Non-pigmented ciliary epithelial cell (primary cell): ENCODE measurements at places on chromosomes 4 and X.

GRCh38 chrX:135985157-135985972, at the start of gene SLC9A6:
SLC9A6 (plus strand) TSS chrX:135985435; CDS start chrX:135985659, 224 bp downstream.
- DNase-seq: no peak

GRCh38 chr4:150167054-150167453, 88.8 kb downstream of the DCLK2 start:
- DNase-seq: no peak

- DNase-seq: no peak
These were observed 756 bp downstream of the PABPC5 start for GRCh38 chrX:91435395-91435794.

- DNase-seq: no peak
These were observed 68.9 kb upstream of the NRK start for GRCh38 chrX:105753411-105753810.

DNA sequence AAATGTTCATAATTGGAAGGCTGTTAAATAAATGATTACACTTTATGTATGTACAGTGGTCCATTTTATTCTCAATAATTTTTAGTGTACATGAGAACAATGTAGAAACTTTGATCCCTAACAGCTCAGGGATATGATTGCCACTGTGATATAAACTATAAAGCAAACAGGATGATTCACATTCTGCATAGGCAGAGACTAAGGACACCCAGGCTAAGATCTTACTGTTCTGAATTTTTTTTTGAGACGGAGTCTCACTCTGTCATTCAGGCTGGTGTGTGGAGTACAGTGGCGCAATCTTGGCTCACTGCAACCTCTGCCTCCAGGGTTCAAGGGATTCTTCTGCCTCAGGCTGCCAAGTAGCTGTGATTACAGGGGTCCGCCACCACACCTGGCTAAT, 186.6 kb downstream of the PDGFC start:
- DNase-seq: no peak

- no peak for DNase-seq
These were observed 6.8 kb downstream of the PPARGC1A start for GRCh38 chr4:23882976-23883531.

- DNase-seq: no peak
These were observed 250.9 kb downstream of the TENM3 start for GRCh38 chr4:182494103-182494502.

GRCh38 chrX:153456161-153456560, 10.3 kb upstream of the TREX2 start:
- DNase-seq: no peak

DNA sequence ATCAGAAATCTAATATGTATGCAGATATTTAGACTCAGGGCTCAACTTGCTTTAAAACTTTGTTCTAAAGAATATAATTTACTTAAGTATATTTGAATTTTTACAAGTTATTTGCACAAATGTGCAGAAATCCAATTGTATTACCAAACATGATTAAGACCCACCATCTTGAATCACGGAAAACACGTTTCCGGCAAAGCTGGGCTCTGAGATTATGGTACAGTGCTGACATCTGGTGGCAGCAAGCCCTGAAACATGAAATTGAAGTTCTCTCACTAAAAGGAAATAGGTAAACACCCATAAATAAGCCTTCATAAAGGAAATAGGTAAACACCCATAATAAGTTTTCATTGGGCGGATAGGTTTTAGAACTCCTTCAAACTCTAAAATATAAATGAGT, 98.3 kb upstream of the MAOA start:
- DNase-seq: no peak

DNA sequence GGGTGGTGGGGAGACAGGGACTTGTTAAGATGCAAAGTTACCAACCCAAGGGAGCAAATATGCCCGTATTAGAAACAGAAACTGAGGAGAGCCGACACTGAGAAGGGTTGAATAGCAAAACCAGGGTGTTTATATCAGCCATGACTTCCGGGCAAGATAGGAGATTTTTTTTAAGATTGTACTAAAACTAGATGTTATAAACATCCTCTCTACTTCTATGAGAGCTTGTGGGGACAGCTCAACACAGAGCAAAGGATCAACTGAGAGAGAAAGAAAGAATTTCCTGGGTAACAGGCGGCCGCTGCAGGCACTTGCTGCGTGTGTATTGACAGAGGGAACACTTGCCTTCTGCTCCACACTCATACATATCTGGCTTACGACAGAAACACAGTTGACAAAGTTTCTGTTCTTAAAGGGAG, 49.1 kb upstream of the FBXW7 start:
- DNase-seq: no peak

- no peak for DNase-seq
These were observed 36.0 kb downstream of the LHFPL1 start for GRCh38 chrX:112643721-112644120.

DNA sequence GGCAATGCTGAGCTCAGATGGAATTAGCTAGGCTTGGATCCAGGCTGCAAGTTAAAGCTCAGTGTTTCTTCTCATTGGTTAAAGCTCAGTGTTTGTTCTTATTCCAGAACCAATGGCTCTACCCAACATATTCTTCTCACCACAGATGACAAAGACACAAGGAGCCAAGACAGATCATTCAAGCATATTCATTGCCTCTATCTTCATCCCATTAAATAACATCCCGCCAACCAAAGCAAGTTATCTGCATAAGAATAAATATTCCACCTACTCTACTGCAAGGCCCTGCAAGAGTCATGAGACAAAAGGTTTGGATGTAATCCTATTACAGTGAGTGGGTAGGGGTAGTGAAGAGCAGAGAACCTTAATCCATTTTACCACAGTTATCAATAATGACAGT, 766.5 kb downstream of the C4orf33 start:
- no peak for DNase-seq

DNA sequence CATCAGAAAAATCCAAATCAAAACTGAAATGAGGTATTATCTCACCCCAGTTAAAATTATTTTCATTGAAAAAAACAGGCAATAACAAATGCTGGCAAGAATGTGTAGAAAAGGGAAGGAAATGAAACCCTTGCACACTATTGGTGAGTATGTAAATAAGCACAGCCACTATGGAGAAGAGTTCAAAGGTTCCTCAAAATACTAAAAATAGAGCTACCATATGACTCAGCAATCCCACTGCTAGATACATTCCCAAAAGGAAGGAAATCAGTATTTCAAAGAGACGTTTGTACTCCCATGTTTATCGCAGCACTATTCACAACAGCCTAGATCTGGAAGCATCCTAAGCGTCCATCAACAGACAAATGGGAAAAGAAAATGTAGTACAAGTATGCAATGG, 932.4 kb downstream of the PCDH18 start:
- DNase-seq: no peak

DNA sequence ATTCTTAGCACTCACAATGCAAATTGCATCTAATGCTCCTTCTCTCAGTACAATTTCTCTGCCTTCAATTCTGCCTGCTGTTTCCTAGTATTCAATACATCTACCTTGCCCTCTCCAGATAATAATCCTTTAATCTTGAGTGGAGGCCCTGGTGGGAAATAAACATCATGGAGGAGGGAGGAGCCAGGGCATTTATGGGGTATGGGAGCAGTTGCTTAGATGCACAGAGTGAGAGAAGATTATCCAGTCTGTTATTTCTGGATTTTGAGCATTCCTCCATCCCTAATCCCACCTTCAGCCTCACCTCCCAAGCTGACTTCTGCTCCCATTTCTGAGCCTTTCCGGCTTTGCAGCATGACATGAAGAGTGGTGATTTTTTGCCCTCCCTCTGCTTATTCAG, 127.9 kb upstream of the PPP3CA start:
- no peak for DNase-seq

DNA sequence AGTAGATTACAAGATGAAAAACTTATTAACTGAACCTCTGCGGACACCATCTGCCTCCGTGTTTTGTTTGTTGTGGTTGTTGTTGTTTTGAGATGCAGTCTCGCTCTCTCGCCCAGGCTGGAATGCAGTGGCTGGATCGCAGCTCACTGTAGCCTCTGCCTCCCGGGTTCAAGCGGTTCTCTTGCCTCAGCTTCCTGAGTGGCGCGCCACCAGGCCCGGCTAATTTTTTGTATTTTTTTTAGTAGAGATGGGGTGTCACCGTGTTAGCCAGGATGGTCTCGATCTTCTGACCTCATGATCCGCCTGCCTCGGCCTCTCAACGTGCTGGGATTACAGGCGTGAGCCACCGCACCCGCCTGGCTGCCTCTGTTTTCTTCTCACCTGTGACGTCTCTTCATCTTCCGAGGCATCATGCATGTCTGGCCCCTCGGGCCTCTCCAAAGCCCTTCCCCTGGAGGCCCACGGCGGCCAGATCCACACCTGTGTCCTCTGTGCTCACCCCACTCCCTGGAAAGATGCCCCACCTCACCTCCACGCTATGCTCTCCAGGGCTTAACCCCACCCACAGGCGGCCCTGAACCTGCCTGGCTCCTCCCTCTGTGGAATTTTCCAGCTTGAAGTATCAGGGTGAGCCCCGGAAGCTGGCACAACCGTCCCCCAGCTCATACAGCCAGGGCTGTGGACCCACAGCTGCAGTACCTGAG, 77.0 kb upstream of the MXD4 start:
- no peak for DNase-seq

DNA sequence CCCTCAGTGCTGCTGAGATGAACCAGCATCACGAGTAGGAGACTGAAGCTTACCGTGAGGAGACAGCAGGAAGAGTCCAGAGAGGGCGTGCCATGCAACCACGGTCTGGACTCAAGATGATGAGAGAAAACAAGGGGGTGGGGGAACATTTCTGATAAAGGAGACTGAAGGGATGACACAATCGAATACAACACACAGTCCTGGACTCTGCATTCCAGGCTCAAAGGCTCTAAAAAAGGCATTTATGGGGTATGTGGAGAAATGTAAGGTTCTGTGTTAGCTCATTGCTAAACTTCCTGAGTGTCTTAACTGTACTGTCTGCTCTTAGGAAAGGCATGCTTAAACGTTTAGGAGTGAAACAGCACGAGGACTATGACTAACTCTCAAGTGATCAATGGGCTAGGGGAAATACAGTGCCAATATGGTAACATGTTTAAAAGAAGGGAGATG, 20.6 kb upstream of the IRAK1 start:
- peak; percentile 56 for DNase-seq
